ENCODE measurements at places on chromosomes 1 and 21. TPM values are rescaled to one million over a fixed set of nuclear protein-coding genes. Genes with fewer than 3 reads are reported as not detected.

The OR6K3 gene
- not detected for total RNA-seq

The DPYD gene
- 34.8 TPM for total RNA-seq

The ZNHIT6 gene
- total RNA-seq, result 4.0 TPM

The LBR gene
- 70.9 TPM for total RNA-seq
